ENCODE measurements at places on chromosomes 3 and 15.

DNA sequence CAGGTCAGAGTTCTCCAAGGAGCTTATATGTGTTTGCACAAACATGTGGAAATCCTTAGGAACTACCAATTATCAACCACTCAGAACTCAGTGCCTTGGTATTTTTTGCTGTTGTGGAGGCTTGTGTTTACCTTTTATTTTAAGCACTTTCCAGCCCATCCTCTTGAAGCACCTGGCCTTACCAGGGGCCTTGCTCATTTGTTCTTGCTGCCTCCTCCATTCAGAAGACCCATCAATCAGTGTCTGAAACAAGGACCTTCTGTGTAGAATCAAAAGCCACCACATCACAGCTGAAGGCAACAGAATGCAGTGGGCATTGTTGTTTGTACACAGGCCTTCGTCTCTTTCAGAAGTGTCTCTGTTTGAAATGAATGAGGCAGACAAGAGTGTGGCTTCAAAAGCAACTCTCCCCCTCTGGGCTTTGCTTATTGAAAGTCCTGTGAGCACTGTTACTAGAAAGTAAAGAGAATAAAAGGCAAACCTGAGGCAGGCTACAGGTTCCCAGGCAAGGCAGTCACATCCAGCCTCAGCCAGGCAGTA, 24.5 kb upstream of the LIPC start:
- DNase-seq: no peak

GRCh38 chr3:60217156-60217911, 1033.9 kb downstream of the FHIT start:
- no peak for DNase-seq

DNA sequence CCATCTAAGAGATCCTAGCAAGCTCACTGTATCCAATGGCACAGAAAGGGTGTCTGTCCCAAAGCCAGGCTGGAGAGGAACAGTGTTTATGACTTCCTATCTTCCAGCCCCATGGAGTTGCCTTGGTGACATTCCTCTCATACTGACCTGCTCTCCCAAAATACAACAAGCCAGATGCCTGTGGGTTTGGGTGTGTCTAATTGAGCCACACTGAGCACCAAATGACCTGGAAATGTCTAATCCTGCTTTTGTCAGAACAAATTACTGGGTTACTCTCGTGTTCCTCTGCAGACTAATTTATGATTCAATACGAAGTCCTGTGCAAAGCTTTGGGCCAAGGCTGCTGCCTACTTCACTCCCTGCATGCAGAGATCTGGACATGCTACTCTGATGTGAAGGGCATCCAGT, 98.1 kb upstream of the STRIT1 start:
- no peak for DNase-seq

DNA sequence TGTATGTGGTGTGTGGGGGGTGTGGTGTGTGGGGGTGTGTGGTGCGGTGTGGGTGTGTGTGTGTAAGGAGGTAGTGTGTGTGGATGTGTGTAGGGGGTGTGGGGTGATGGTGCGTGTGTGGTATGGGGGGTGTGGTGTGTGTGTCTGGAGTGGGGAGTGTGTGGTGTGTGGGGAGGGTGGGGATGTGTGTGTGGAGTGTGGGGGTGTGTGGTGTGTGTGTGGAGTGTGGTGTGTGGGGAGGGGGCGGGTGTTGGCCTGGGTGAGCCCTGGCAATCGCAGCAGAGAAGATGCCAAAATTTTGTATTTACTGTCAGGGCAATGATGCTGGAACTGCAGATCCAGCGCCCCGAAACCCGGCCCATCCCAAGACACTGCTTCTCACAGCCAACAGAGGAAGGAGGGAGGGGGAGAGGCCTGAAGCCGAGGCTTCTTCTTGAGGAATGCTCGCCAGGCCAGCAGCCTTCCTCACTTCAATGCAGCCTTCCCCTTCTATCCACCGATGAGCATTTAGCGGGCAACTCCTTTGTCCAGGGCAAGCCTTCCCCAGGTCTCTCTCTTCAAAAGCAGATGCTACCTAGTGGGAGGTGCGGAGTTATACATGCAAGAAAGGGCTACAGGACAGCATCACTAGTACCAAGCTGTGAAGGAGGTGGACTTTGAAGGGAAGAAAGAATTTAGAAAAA, 11.9 kb upstream of the SRP14 start:
- DNase-seq: no peak

DNA sequence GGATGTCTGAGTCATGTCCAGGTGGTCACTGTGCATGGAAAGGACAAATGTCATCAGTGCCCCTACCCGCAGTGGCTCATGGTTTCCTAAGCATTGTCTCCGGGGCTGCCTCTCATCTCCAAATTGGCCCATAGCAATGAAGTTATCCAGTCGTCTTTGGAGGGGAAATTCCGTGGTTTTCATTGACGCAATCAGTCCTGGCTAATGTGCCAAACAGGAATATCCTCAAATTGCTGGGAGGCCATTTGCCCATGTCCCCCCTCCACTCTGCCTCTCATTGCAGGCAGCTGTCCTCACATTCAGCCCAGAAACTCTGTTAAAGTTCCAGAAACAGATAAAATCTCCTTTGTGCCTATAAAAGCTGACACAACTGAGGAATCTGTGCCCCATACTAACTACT, 81.6 kb downstream of the MCTP2 start:
- DNase-seq: no peak

- no peak for DNase-seq
These were observed 221.3 kb upstream of the NSMCE3 start for GRCh38 chr15:29490747-29491471.

DNA sequence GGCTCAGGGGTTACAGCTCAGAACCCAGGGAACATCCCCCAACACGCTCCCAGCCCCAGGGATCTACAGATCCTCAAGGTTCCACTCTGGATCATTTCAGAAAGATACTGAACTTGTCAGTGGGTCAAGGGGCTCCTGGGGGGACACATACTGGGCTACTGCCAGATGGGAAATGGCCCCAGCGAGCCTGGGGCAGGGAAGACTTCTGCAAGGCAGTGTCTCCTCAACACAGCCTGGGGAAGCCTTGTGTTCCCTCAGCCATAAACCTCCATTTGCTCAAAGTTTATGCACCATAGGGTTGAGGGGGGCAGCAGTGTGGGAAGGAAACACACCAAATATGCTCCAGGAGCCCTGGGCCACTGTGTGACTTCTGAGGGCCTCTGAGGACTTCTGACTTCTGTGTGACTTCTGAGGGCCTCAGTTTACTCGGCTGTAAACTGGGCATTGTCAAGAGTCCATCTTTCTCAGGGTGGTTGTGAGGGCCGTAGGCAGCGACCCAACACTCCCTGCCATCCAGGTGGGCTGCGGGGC, 58.4 kb downstream of the IQSEC1 start:
- DNase-seq: no peak

GRCh38 chr3:105580296-105580965, 213.7 kb downstream of the ALCAM start:
- no peak for DNase-seq

DNA sequence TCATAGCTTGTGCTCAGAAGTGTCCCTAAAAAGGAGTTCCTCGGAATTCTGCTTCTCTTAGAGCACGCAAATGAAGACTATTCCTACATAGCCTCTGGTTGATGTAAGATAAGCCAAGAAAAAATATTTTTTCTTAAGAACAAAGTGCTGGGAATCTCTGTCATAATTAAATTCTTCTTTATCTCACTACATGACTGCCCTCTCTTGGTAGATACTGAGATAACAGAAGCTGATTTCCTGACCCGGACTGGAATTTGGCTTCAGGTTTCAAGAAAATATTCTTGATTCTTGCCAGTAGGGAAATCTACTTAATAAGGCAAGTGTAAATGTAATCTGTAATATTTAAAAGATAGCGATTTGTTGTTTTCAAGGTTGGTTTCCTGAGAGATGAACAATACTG, 31.3 kb upstream of the SETMAR start:
- no peak for DNase-seq

DNA sequence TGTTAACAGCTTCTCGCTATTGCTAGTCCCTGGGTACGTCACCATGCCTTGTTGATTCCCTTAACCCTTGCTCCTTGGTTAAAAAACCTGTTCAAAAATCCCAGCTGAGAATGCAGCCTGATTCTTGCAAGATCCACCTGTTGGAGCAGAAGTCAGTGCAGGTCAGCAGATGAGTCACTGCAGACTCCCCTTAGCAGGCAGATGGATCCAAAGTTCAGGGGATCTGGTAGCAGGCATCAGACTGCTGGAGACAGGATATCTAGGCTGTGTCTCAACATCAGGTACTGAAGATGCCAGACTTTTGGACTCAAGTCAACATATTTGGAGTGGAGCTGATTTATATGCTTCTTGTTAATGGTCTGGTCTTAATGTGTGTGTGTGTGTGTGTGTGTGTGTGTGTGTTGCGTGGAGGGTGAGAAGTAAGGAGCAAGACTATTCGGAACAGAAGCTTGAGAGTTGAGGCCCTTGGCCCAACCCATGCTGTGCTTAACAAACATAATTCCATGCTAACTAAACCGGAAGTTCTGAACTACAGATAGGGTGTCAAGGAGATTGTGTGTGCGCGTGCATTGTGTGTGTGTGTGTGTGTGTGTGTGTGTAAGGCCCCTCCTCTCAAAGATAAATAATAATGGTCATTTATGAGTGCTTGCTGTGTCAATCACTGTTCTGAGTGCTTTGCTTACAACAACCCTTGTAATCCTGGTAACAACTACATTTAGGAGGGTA, 1.0 kb upstream of the C3orf52 start:
- no peak for DNase-seq

GRCh38 chr15:59616379-59616778, 4.8 kb downstream of the GCNT3 start:
- no peak for DNase-seq

- no peak for DNase-seq
These were observed 353.9 kb upstream of the KCNMB2 start for GRCh38 chr3:178182337-178182779.

DNA sequence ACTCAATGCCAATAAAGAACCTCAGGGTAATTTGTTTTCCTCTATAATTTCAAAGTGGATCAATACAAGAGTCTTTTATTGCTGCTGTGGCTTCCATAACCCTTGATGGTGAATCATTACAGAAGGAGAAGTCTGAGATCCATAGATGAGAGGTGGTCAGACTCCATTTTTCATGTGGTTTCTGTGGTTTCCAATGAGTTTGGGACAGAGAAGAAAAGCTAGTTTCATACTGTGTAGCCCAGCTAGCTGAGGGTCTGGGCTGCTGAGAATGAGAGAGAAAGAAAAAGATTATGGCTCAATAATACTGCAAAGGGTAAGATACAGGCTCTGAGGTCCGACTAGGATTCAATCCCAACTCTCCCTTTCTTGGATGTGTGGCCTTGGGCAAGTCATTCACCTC, 180.6 kb upstream of the LRRN1 start:
- no peak for DNase-seq

DNA sequence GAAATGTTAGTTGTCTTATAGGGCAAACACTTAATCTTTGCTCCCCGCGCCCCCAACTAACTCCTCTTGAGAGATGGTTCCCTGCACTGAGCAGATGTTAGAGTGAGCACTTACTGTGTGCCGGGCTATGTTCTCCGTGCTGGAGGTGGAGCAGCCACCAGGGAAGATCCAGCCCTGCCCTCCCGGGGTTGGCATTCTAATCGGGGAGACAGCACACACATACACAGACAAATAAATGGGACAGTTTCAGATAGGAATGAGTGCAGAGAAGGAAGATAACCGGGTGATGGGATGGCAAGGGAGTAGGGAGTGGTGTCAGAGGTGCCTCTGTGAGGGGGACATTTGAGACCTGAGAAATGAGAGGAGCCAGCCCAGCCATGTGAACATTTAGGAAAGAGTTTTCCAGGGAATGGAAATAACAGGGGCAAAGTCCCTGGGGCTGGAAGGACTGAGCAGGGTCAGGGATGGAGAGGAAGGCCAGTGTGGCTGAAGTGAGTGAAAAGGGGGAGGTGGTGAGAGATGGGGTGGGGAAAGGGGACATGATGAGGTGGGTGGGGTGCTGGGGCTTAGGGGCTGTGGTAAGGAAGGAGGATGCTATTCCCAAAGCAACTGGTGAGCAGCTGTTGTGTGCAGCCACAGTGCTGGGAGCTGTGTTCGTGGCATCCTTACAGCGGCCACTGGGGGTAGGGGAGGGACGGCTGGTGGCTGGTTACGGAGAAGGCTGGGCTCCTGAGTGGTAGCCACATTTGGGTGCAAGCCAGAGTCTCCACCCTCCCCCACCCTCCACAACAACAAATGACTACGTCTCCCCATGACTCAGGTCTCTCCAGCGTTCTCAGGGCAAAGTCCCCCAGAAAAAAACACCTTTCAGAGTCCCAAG, 15.4 kb upstream of the FGD5 start:
- DNase-seq: no peak

DNA sequence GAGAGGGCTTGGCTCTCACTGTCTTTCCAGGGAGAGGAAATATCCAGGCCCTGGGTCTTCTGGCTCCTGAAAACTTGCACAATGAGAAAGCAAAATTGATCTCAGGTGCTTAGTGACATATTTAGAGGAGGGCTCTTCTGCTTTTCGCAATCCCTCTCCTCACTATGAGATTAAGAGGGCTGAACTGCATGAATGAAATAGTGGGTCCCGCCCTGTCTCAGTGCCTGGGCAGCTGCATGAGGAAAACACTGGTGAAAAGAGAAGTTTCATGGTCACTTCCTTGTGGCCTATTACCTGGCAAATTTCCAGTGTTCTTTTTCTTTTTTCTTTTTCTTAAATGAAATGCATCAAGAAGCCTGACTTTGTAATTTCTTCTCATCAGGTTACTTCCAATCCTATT, 73.5 kb downstream of the TRAK1 start:
- no peak for DNase-seq

- DNase-seq: no peak
These were observed 40.8 kb downstream of the PLCH1 start for GRCh38 chr3:155704061-155704460.

DNA sequence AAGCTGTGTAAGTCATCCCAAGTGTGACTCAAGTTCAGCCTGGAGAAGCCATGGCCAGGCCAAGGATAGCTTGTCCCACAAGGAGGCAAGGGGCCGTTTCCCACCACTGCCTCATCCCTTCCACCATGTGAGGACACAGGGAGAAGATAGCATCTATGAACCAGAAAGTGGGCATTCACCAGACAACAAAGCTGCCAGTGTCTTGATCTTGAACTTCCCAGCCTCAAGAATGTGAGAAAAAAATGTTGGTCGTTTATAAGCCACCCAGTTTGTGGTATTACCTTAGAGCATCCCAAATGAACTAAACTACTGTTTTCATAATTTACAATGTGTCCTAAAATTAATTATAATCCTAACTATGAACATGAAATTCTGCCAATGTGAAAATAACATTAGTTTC, 930.8 kb upstream of the CFAP20DC start:
- DNase-seq: no peak

DNA sequence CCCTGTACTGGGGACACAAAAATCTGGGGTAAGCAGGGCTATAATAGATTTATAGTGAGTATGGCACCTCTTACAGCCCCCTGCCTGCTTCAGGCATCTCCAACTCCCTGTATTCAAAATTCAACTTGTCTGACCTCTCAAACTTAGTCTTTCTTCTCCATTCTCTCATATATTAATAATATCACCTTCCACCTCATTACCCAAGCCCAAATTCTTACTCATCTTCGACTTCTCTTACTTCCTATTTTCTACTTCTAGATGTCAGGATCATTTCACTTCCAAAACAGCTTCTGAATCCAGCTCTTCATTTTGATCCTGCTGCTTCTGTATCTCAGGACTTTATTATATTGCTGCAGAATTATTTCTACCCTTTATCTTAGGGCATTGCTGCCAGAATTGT, 290.7 kb downstream of the CHST2 start:
- no peak for DNase-seq
